ENCODE measurements at places on chromosomes 16 and 17.

- peak; percentile 27 for DNase-seq
Measured at GRCh38 chr17:63931981-63932561, at the start of gene CD79B. CD79B (minus strand) TSS chr17:63932331; CDS start chr17:63932261, 70 bp downstream.

DNA sequence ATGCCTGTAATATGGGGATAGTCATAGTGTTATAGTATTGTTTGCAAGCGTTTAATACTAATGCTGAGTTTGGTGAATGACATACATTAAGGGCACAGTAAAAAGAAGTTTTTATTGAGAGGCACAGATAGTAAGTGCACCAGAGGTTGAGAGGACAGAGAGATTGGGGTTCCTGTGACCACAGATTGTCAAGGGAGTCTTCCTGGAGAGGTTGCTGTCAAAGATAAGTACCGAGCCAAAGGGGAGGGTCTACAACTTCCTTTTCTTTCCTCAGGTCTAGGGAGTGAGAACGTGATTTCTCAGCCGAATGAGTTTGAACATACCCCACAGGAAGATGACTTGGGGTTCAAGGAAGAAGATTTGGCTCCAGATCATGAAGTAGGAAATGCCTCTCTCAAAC, 1.8 kb downstream of the ZNF48 start:
- no peak for DNase-seq

- DNase-seq, result peak; percentile 63
Measured at GRCh38 chr17:57699751-57700219, 45.3 kb downstream of the CCDC182 start.

GRCh38 chr17:42895185-42895555, 5.4 kb upstream of the G6PC1 start:
- DNase-seq, result peak; percentile 73

DNA sequence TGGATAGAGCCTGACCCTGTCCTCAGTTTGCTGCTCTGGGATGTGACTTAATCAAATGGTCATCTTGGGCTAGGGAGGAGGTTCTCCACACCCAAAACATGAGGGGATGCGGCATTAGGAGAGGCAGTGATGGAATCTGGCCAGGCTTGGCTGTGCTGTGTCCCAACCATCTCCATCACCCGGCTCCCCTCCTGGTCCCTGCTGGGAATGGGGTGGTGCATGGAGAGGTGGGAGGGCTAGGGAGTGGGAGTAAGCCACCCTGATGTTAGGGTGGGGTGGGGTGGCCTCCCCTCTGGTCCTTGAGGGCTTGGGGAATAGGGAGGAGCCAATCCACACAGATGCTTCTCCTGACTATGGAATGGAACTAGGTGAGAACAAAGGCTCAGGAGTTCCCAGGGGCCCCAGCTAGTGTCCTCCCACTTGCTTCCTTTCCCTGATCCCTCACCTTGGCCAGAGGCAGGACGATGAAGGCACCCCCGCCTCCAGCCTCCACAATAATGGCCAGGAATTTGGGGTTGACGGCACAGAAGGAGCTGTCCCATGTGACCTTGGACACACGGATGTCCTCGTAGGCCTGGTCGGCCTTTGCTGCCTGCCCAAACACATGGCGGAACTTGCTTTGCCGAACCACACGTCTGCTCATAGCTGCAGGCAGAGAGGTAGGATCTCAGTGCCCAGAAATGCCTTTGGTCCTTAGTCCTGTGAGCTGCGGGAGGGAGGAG, 1.8 kb downstream of the CORO6 start:
- no peak for DNase-seq

- no peak for DNase-seq
Measured at GRCh38 chr16:5228369-5228768, 130.8 kb upstream of the EEF2KMT start.

DNA sequence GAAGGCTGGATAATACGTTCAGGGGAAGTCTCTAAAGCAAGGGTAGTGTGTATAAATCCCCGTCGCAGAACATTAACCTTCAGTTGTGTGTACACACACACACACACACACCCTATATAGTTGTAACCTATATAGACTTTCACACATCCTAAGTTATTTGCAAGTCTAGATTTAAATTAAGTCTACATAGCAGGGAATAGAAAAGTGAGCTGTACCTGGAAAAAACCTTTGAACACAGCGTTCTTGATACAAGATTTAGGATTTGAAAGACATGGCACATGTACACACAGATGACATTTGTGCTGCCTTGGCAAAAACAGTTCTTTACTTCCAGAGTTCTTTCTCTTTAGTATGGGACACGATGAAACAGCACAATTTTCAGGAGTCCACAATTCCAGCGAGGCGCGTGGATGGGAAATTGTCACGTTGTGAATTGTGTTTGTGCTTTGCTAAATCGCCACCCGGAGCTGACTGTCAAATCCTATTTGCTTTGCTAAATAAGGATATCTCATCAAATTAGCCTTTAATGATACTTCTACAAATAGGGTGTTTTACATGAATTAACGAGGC, 233.9 kb downstream of the MRTFB start:
- no peak for DNase-seq

DNA sequence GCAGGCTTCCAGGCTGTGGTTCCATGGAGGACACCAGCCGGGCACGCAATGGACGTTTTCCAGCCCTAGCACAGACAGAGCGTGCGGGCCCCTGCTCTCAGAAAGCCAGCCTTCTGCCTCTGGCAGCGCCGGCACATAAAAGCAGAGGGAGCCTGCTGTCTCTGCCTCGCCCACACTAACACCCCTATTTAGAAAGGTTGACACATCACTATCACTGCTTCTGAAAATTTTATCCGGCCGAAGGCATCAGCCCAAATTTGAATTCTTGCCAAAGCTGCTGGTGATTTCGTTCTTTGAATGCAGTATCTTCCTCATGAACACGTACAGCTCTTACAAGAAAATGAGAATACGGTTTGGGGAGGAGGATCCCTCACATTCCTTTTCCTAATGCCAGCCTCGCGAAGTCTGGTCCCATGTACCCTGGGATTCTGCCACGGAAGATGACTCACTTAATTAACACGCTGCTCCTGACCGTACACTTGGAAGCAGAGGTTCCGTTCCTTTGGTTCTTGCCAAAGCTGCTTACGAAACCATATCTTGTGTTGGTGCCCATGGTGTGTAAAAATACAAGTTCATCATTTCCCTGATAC, 1.3 kb upstream of the RAB11FIP3 start:
- no peak for DNase-seq

- no peak for DNase-seq
Measured at GRCh38 chr16:86101137-86101896, 202.4 kb downstream of the IRF8 start.

- DNase-seq, result no peak
Measured at GRCh38 chr17:77297693-77298666, 157.2 kb downstream of the SEC14L1 start.

DNA sequence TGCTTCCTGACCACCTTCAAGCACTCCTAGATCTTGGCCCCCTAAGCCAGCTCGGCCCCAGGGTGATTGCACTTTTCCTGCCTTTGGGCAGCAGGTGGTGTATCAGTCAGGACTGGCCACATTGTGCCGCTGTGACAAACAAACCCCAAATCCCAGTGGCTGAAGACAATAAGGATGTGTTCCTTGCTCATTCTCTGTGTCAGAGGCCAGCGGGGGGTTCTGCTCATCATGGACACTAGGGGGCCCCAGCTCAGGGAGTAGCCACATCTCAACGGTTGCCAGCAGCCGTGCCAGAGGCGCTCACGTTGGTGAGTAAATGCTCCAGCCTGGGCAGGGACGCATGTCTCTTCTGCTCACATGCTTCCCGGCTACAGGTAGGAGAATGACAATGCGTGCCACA, 60.4 kb downstream of the ZDHHC7 start:
- DNase-seq, result no peak

DNA sequence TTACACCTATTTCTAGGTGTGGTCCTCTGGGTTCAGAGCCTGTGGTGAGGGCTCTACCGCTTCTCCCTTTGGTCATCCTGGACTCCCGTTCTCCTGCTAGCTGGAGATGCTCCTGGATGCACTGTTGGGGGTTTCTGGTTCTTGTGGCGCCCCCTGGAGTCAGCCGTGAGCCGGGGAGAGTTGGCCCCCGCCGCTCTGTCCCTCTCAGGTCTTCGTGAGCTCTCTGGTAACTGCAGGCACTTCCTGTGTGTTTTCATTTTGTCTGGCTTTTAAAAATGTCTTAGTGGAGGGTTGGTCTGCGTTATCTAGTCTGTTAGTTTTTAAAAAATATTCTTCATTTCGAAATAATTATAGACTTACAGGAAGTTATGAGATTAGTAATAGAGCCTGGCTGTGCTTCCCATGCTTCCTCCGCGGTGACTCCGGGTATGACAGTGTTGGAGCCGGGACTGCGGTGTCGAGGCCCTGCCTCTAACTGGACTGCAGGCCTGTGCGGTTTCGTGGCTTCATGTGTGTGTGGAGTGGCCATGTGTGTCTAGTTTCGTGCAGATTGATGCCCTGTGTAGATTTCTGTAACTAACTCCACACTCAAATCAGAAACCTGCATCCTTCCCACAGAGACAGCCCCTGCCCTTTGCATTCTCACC, 78.0 kb upstream of the ZNF750 start:
- DNase-seq, result no peak

- no peak for DNase-seq
Measured at GRCh38 chr16:66207883-66208265, 158.6 kb upstream of the CDH5 start.

- DNase-seq, result peak; percentile 13
Measured at GRCh38 chr16:877242-878071, 76.9 kb upstream of the GNG13 start.

DNA sequence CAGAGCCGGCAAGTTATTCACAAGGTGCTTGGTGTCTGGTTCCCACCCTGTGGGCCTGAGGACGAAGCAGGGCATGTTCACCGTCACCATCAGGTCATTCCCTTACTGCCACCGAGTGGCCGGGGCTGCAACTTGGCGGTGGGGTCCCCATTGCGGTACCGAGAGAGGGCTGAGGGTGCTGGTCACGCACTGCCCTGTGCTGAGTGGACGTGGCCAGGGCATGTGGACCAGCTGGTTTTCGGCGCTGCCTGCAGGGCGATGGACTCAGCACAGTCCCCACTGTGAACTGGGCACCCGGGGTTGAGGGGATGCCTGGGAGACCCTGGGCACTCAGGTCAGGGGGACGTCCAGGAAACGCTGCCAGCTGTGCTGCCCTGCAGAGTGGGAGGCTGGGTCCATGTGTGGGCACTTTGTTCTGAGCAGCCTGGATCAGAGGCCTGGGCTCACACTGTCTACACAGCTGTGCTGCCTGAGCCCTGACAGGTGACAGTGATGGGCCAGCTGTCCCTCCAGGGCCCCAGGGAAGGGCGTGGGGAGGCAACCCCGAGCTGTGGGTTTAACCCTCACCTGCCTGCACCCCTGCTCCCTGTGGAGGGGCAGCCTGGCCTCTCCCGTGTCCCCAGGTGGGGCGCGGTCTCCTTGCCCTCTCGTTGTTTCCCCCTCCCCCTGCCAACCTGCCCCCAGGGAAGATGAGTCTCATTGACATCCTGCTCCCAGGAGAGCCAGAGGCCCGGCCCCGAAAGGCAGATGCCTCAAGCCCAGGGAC, 39.3 kb upstream of the GNG13 start:
- DNase-seq, result peak; percentile 41

- no peak for DNase-seq
Measured at GRCh38 chr16:28183484-28183883, 28.3 kb downstream of the XPO6 start.

- DNase-seq, result no peak
Measured at GRCh38 chr16:22213236-22213635, 7.2 kb downstream of the EEF2K start.

- DNase-seq, result no peak
Measured at GRCh38 chr16:16092925-16093627, 130.2 kb downstream of the ABCC6 start.

GRCh38 chr16:77660311-77660710, 62.0 kb upstream of the NUDT7 start:
- DNase-seq, result no peak

- no peak for DNase-seq
Measured at GRCh38 chr16:48276102-48276501, 28.8 kb upstream of the ABCC11 start.

DNA sequence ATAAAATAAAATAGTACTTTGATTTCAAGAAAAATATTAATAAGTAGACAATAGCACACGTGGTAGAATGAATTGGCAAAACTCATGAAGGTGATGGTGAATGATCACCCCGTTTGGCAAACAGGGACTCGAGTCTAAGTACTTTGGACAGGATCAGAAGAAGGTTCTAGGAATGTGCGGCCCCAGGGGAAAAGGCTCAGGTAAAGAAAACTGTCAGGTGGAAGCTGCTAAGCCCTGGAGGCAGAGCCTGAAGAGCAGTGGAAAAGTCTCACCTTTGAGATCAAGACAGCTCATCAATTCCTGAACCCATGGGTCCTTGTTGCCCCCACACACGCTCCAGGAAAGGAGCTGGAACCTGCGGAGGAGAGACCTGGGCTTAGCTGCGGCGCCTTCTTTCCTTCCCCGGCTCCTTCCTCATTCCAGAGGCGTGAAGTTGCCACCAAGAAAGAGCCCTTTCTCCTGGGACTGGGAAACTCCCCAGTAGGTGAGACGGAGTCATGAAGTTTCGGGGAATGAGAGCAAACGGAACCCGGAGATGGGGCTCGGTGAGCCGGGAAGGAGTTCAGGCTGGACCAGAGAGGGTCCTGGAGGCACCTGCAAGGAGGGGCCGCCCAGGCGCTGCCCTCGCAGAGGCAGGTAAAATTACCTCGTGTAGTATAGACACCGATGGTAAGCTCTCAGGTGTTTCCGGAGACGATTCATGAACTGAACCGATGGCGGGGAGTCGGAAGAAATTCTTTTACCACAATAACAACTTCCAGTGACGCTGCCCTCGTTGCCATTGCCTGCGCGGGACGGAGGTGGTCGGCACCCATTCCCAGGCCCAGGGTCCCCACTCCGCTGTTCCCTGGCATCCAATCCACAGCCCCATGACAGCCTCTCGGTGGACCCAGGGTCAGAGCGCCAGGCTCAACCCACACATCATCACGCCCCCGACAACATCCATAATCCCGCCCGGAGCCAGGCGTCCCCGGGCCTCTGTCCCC, 1.2 kb upstream of the ZMYND15 start:
- DNase-seq, result no peak

GRCh38 chr17:63573634-63574033, 23.4 kb downstream of the DCAF7 start:
- DNase-seq, result no peak

DNA sequence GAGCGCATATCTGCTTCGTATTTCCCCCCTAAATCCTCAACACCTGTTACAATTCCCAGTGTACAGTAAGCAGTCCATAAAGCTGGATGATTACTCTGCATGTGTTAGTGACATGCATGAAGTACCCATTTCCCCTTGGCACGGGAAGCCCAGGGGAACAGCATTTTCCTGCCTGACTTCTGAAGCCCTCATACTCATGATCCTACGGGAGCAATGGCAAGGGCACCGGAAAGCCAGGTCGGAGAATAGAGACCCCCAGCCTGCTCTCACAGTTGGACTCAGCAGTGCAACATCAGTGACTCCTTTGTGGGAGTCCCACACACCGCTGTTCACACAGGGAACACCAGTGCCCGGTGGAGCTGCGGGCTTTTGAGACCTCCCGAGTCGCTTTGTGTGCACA, 336.9 kb downstream of the CDH13 start:
- DNase-seq, result no peak
